EH (cell line): ENCODE measurements at places on chromosomes 12 and 14.

GRCh38 chr12:130139567-130140421 is 22.5 kb upstream of the FZD10 start:
- DNase-seq: no peak

DNA sequence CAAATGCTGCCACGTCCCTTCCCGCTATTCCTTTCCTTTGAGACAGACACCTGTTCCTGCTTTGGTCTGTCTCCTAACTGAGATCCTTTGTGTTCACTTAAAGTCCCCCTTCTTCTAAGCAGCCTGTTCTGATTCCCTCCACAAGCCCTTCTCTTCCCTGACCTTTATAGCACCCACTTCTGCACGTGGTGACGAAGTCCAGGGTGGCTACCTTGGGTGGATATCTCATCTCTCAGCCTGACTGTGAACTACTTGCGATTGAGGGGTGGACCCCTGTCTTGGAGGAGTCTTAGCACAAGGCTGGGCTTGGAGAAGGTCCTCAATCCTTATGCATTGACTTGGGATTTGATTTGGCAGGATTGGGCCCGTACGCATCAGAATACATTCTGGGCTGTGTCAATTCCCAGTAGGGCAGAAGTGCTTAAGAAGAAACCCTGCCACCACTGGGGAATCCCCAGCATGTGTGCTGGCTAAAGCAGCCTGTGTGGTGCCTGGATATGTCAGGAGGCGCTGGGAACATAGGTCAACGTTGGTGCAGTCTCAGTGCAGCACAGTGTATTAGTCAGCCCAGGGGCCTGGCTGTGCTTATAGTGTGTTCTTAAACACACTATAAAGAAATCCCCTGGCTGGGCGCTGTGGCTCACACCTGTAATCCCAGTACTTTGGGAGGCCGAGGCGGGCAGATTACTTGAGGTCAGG is 23.6 kb downstream of the KRT80 start:
- peak; percentile 64 for DNase-seq

DNA sequence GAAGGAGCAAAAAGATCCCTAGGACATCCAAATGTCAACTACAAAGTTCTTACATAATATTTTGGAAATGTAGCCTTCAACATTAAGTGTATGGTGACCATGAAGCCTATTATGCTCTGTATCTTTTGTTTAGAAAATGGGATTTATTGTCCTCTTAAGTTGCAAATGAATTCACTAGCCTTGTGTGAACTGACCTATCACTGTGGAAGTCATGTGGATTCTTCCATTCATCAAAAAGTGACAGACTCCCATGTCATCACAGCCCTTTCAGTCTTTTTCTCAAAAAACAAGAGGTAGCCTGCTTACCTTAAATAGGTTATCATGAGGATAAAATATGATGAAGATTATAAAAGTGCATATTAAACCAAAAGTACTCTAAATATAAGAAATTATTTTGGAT is 179.9 kb downstream of the GRIP1 start:
- DNase-seq: no peak

DNA sequence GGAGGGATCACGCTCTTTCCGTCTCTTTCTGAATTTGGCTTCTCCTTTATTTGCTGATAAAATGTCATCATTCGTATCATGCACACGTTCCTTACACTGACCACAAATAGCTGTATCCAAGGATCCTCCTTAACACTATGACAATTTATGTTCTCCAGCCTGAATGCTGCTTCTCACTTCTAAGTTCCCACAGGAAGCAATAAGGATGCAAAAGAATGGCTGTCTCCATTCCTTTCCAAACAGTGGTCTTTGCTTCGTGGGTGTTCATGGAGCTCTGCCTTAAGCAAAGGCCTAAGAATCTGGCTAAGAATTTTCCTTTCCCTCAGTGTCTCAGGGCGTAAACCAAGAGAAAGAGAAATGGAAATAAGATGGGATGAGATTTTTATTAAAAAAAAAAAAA is 200.2 kb downstream of the ITPR2 start:
- peak; percentile 21 for DNase-seq

DNA sequence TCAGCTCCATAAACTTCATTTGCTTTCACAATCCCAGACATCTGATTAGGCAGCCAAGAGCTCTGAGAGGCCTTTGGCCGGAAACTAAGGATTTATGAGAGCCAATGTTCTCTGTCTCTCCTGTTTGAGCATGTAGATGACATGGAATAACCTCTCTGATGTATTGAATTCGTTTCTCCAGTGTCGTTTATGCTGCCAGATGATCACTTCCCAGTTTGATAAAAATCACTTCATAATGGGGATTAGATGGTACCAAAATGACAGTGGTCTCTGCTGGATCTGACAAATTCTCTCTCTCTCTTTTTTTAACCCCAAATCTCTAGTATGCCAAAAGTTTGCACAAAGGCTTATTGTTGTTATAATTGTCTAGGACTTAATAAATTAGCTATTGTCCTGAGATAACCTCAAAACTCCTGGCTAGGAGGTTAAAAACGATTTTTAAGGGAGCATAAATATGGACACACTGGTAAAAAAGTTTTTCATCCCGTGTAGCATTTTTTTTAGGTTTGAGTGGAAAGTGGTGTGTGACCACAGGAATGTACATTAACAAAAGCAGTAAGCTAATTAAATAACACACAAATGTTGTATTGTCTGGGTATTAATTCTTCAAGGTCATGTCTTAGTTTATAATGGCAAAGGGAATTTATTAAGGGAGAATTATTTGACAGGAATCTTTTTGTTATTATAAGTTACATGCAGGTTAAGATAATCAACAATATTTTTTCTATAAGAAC is 82.6 kb upstream of the USP44 start:
- DNase-seq: peak; percentile 74

DNA sequence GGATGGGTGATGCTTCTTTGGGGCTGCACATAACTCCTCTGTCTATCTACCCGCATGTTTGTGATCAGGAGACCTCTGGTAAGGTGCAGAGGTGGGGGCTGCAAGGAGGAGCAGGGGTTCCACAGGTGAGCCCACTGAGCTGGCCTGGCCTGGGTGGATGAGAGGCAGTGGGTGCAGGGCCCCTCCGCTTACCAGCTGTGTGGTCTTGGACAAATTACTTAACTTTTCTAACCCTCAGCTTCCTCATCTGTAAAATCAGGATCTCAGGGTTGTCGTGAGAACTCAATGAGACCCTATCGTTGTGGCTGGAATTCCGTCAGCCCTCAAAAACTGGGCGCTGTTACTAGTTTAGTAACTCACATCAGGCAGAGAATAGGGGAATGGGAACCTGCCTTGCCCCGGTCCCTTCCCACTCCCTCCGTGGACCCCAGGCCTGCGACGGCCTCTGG is 7.5 kb downstream of the PTPN6 start:
- no peak for DNase-seq

GRCh38 chr12:64633011-64633939 is 23.0 kb downstream of the RASSF3 start:
- DNase-seq: no peak

DNA sequence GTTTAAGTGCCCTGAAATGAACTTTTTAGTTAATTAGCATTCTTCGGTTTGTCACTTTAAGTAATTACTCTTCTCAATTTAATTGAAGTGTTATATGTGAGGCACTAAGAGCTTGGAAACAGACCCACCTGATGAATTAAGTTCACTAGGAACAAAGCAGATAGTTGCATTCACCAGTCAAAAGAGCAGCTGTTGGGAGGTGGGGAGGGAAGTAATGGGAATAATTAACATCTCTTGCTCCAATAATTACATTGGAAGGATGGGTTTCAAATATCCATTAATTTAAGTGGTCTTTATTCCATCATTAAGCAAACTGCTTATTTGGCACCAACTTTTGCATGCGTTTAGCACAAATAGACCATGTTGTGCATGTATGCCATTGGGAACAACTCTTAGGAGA is 667.2 kb downstream of the GALC start:
- no peak for DNase-seq

GRCh38 chr12:53414756-53415417 is 8.8 kb upstream of the AMHR2 start:
- DNase-seq: no peak

- peak; percentile 18 for DNase-seq
Observed at GRCh38 chr12:88556213-88556774, 24.0 kb downstream of the KITLG start.

- no peak for DNase-seq
Observed at GRCh38 chr14:24434036-24434435, 4.3 kb downstream of the KHNYN start.

GRCh38 chr12:109302358-109302757 is 6.7 kb downstream of the FOXN4 start:
- no peak for DNase-seq

DNA sequence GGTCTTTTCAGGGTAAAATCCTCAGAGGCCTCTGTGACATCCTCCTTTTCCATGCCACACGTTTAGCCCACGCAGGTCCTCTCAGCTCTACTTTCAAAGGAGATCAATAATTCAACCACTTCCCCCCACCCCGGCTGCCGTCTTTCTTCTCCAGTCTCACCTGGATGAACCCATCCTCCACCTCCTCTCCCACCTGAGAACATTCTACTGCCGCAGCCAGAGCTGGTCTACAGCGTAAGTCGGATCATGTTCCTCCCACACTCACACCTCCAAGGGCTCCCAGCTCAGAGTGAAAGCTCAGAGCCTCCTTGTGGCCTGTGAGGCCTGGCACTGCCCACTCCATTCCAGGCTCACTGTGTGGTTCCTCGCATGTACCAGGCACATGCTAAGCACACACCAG is 246.6 kb downstream of the CHST11 start:
- DNase-seq: no peak

- DNase-seq: no peak
Observed at GRCh38 chr14:64971491-64971942, 619 bp downstream of the RAB15 start.

GRCh38 chr12:50185301-50185895 is 18.2 kb upstream of the CERS5 start:
- no peak for DNase-seq

GRCh38 chr12:5236022-5236640 is 192.5 kb downstream of the KCNA5 start:
- no peak for DNase-seq

GRCh38 chr12:15701206-15701605 is 88.0 kb downstream of the EPS8 start:
- DNase-seq: peak; percentile 67

GRCh38 chr12:119154435-119154818 is 24.3 kb upstream of the HSPB8 start:
- no peak for DNase-seq

- DNase-seq: no peak
Observed at GRCh38 chr14:34981743-34982420, 910 bp upstream of the SRP54 start.

- DNase-seq: no peak
Observed at GRCh38 chr12:66275040-66275439, 27.3 kb upstream of the HELB start.

GRCh38 chr12:120215766-120216735 is 15.1 kb upstream of the RPLP0 start:
- DNase-seq: no peak

DNA sequence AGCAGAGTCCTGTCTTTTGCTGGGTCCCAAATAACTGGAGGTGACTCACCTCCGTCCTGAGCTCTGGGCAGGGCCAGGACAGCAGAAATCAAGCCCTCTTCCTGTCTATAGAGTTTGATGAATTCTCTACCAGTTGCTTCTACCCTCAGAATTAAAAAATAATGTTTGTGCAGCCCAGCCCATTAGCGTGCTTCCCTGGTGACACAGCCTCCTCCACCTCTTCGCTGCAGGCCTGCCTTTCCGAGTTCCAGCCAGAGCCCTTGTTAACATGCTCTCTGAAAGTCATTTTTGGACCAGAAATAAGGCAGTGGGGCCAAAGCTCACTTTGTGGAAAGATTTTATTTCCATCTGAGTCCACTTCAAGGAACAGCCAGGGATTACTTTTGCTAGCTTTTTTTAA is 94.0 kb downstream of the TBX5 start:
- peak; percentile 87 for DNase-seq

GRCh38 chr12:119412811-119413794 is 78.6 kb downstream of the CCDC60 start:
- DNase-seq: peak; percentile 52

- DNase-seq: no peak
Observed at GRCh38 chr12:9406564-9407424, 198.6 kb upstream of the PZP start.

GRCh38 chr14:21019366-21019765 is 5.5 kb downstream of the NDRG2 start:
- peak; percentile 29 for DNase-seq

- DNase-seq: no peak
Observed at GRCh38 chr12:104734541-104735095, 223.5 kb downstream of the SLC41A2 start.

DNA sequence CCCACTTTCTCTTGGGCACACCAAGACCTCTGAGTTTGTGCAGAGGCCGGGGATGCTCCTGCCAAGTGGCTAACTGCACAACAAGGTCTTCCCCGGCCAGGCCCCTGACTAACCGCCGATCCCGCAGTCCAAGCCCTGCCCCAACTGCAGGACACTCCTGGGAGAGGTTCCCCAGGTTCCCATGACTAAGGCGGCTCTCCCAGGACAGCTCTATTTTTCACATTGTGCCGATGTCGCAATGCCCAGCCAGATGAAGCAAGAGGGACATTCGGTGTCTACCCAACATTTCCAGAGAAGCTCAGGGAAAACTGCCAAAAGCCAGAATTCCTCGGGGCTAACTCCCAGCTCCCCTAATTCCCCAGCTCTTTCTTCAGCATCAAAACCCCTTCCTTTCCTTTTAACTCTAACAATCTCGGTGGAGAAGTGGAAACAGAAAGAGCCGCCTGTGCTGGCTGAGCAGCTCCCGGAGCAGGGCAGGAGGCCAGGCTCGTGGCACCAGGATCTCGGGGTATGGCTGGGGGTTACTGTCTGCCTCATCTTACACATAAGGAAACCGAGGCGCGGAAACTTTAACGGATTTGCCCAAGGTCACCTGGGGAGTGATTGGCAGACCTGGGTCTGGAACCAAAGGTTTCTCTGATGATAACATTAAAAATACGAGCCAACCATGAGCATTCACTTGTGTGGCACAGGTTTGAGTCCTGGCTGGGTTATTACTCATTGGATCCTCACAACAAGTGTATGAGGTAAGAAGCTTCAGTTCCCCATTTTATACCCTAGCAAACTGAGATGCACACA is 318.2 kb downstream of the BCL11B start:
- DNase-seq: no peak

GRCh38 chr12:91978143-91978542 is 167.5 kb downstream of the BTG1 start:
- DNase-seq: peak; percentile 70

DNA sequence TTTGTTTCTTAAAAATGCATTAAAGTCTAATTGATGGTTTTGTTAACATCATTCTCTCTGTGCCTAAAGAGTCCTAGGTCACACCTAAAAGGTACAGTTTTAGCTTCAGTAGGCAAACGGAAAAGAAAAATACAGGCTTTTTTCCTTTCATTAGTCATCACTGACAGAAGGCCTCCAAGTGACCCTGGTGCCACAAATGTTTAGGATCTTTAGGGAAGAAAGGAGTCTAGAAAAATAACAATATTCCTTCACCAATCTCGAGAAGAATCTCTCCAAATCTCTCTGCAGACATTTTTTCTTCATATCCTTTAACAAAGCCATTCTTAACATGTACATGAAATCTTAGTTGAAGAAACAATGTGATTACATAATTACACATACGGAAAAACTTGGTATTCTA is 2.0 kb downstream of the DENND5B start:
- DNase-seq: peak; percentile 39

GRCh38 chr12:46456356-46457334 is 84.1 kb upstream of the SLC38A2 start:
- DNase-seq: peak; percentile 66
